ENCODE measurements at places on chromosomes 7 and 10.

DNA sequence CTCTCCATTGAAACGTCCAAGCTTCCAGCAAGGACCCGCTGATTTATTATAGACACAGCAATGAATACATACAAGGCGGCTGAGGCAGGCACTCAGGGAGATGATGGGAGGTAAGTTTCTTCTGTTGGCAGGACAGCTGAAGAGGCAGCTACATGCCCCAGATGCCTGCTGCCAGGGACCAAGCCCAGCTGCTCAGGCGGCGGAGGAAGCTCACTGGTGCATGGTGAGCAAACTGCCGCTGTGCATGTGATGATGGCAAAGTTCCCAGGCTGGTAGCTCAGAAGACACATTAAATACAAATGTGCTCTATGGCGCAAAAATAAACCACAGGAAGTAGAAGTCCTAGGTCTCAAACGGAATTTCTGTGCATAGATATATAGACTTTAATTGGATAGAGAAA, 2.3 kb downstream of the DNTT start:
- no peak for DNase-seq

DNA sequence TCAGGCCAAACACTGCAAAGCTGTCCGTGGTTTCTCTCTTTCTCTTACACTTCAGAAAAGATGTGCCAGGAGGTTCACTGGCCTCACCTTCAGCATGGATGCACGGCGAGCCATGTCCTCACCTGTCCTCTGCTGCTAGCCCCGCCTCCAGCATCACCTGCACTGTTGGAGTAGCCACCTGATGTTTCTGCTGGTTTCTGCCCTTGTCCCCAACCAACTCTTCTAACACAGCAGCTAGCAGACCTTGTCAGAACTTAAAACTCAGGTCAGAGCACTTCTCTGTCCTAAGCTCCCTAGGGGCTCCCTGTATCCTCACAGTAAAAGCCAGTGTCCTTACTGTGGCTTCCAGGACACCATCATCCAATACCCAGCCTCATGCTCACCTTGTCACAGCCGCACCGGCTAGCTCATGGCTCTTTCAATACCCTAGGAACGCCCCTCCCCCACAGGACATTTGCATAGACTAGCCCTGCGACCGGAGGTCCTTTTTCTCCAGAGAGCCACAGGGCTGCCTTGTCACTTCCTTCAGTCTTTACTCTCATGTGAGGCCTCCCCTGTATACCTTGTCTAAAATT, 15.2 kb downstream of the PALD1 start:
- no peak for DNase-seq

DNA sequence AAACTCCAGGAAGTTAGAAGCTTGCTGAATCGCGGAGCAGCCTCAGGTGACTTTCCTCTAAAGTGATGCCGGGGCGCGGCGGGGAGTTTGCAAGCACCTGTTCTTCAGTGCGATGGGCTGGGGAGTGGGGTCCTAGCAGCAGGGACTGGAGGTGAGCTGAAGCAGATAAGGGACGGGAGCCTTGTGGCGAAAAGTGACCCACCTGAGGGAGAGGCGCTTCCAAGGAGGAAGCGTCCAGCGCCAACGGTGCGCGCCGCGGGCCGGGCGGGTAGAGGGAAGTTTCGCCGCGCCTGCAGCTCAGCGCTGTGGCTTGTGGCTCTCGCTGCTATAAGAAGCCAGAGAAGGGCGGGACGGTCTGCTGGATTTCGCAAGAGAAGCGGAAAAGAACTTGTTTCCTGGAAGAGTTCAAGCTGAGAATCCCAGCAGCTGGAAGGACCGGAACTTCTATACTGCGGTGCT, at the start of gene STEAP4:
TSS of gene STEAP4 (minus strand) at position 305 of the 459 bp plus-strand sequence. CDS start 22,625 bp downstream, outside the sequence.
- no peak for DNase-seq

GRCh38 chr7:87361320-87361719, 15.9 kb downstream of the CROT start:
- no peak for DNase-seq

DNA sequence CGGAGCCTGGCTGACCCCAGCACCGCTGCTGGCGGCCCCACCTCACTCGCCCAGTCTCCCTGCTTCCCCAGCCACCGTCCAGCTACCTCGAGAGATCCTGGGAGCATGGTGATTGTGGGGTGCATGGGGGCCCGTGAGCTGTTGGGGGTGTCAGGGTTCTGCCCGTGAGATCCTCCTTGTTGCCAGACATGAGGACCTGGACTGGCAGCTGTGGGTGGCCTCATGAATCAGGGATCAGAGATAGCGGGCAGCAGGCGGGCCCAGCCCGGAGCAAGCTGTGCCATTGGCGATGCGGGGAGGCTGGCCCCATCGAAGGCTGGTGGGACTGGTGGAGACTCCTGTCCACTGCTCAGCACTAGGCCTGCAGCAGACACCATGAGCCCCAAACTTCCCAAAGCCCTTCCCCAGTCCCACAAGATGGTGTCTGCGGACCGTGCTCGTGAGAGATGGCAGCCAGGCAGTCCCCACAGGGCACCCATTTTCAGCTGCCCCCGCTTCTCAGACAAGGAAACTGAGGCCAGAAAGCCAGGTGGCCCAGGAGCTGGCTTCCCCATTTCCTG, 75.6 kb downstream of the LHPP start:
- no peak for DNase-seq

DNA sequence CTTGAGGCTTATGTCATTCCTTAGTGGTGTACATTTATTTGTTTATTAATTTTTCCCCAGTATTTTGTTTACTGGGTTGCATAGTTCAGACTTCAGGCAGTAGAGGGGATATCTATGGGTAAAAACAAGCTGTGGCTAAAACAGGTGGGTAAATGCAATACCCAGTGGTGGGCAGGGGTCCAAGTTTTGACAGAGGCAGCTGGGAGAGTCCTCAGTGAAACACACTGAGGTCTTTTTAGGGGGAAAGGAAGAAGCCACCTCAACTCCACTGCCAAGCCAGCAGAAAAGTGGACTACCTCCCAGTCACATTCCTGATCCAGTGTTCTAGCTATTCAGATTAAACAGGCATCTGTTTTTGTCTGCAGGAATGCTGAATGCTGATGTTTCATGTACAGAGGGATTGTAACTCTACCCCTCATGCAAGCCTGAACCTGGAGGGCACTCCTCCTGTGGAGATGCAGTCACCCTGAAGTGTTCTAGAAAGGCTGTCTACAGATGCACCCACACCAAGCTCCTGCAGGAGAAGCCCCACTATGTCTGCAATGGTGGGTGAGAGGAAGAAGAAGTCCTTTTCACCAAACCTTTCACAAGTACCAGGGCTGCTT, 757.8 kb downstream of the INHBA start:
- no peak for DNase-seq

DNA sequence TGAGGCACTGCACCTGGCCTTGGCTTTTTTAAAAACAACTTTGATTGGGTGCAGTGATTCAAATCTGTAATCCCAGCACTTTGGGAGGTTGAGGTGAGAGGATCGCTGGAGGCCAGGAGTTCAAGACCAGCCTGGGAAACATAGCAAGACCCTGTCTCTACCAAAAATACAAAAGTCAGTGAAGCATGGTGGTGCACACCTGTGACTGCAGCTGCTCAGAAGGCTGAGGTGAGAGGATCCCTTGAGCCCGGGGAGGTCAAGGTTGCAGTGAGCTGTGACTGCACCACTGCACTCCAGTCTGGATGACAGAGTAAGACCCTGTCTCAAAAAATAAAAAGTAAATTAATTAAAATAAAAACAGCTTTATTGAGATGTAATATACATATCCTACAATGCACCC, 84.9 kb downstream of the NPTX2 start:
- DNase-seq, result no peak

GRCh38 chr7:106358103-106358663, 73.4 kb upstream of the NAMPT start:
- no peak for DNase-seq

DNA sequence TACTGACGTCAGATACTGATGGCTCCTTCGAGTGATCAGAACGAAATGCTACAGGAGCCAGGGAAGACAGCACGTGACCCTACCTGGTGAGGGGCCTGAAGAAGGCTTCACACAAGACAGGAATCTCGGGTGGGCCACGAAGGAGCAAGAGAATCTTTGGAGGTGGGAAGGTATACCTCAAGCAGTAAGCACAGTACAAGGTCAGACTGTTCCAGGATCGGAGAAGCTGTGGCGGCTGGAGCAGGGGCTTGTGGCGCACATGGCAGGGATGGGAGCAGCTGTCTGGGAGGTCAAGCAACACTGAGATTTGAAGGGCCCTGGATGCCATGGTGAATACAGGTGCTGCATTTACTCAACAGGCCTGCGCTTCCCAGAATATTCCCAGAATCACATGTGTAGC, 45.4 kb downstream of the C10orf143 start:
- no peak for DNase-seq

DNA sequence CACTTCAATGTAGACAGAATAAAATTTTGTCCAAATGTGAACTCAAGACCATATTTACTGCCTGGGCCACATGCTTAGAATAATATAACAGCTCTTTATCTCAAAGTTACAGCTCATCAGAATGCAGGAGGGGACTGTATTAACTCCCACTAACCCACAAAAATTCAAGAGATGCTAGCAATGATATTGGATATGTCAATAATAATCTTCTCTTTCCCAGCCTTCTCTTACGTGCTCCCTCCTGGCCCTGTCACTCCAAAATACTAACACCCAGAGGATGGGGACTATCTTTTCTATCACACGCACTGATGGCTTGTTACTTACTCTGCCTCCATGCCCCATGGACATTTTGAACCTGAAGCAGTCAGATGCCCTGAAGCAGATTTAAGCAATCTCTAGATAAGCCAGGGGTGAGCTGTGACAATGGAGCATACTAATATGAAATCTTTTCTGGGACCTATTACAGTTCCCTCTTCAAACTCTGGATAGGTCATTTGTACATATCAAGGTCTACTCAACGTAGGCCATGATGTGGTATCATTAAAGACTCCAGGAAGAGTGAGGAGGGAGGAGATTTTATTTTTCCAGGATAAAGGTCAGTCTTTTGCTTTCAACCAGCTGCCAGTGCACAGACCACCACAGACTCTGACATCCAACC, 803.0 kb downstream of the GRM8 start:
- no peak for DNase-seq

GRCh38 chr7:112873831-112874553, 83.8 kb upstream of the TMEM168 start:
- DNase-seq, result no peak

GRCh38 chr10:73576178-73576889, 14.8 kb downstream of the USP54 start:
- no peak for DNase-seq

- DNase-seq, result no peak
These were observed 285.6 kb upstream of the DKK1 start for GRCh38 chr10:52028523-52028858.

GRCh38 chr10:15796098-15796759, 64.1 kb downstream of the MINDY3 start:
- DNase-seq, result no peak

DNA sequence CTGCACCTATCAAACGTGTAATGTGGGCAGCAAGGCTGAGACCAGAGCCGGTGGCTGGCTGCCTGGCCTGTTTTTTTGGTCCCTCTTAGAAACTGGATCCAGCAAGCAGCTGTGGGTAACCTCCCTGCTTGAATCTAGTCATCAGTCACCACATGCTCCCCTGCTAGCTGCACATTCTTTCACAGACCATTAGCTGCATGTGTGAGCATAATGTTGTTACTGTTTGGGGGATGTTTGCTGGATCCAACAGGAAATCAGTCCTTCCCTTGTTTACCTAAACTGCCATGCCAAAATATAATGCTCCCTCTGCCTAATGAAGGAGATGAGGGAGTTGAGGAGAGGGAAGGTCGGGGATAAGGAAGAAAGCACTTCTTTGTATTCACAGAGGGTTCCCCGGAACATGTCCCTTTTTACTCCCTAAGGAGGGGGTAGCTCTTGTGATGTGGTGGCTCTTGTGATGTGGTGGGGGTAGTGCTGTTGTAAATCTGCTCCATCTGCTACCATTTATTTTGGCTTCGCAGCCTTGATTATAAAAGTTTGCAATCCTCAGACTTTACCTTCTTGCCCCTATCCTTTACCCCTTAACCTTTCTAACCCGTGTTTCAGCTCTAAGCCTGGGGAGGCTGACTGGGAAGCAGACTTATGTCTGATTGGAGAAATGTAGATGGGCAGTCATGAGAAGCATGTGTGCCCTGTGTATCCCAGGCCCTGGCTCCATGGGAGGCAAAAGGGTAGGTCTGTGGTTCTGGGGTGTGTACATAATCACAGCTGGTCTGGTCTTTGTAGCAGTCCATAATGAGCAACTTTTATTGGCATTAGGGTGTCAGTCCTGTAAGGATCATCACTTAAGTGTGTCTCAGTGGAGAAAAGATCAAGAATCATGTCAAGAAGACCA, 20.8 kb downstream of the LOXL4 start:
- DNase-seq, result no peak

DNA sequence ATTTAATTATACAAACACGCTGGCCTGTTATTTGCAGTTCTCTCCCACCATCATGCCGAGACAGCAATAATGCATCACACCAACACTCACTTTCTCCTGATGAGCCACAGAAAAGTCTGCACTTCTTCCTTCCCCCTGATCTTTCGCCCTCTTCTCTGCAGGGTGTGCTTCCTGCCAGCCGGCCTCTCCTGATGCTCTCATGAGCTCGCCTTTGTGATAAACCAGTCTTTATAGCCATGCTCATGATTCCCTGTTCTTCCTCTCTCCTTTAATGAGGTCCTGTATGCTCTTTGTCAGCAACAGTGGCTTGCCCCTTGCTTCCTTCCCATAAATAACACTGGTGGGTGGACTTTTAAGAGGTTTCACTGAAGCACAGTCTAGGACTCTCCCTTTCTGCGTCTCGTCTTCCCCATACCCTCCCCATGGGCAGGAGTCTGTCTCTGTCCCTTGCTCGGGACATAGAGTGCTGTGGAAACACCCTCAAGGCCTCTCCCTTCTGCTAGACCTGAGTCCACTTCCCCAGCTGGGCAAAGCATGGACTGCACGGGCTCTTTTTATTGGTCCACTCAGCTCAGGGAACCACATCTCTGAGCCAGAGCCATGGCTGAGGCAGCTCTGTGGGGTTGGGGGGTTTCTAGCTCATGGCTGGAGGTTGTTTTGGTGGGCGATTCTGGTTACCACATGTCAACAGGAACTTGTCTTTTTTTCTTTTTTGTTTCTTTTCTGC, 133.9 kb downstream of the C10orf105 start:
- DNase-seq, result no peak

- DNase-seq, result no peak
These were observed 195.2 kb upstream of the FOXK1 start for GRCh38 chr7:4486907-4487306.

DNA sequence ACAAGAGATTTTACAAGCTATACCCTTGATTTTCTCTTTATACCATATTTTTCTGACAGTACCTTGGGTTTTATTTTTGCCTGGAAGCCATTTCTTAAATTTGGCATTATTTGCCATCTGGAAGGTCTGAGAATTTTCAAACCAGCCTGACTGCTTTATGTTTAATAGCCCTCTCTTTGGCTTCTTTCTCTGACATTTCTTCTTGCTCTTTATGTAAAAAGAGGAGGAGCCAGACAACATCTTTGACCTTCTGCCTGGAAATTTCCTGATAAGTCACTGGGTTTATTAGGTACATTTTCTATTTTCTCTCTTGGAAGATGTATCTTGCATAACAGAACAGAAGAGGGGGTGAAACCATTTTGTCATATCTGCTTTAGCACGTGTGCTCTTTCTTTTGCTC, 79.6 kb downstream of the LANCL2 start:
- DNase-seq, result no peak
